ENCODE measurements at places on chromosomes 7 and 10.
A peak's percentile ranks its signal among the peaks of the same experiment; 100 is the strongest.

GRCh38 chr7:100493476-100494264 is 9.9 kb downstream of the NYAP1 start:
- no peak for DNase-seq

GRCh38 chr7:21172800-21173199 is 255.1 kb upstream of the SP4 start:
- no peak for DNase-seq

GRCh38 chr7:100122067-100122466 is 2.6 kb downstream of the CNPY4 start:
- DNase-seq: no peak

DNA sequence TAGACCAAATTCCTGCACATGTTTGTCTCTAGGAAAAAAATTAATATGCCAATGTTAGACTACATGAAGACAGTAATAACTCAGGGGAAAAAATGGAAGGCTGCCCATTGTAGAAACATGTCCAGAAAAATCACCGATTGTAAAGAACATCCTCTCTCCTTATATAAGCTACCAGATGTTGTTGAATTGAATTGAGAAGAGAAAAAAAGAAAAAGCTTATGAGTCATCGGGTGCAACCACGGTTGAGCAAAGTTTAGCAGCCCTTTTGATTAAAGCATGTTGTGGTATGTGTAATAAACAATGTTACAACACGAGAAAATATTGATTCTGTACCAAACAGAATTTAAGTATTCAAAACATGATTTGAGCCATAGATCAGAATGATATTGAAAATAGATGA is 102.3 kb upstream of the ARHGAP21 start:
- DNase-seq: no peak

DNA sequence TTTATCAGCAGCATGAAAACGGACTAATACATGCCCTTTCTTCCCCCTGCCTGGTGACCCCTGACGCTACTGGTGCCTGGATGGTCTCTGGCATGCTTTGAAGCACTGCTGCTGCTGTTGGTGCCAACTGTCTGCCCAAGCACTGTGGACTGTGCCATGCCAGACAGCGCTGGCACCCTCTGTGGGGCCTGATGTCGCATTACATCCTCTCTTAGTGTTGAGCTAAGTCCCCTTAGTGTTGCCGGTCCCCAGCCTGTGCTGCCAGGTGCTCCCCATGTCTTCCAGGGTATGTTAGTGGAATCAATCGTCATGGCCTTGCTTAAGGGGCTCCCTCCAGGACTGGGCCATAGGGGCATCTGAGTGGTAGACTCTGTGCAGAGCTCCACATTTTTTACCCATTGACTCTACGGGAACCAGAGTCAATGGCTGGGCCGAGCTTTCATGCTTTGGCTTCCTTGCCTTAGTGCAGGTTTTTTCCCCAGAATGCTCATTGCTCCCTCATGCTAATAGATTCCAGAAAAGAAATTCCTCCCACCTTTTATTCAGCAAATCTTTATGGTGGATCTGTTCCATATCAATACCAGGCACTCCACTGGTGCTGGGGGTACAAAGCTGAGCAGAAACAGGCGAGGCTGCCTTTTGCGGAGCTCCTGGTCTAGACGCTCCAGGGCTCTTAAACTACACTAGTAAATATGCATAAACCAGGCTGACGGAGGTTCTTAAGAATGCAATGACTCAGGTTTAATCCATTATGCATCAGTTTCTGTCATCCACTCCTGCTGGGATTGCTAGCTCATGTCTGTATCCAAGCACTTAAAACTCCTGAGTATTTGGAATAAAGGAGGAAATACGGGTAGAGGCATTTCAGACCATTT is 21.8 kb upstream of the MRC1 start:
- DNase-seq: no peak

DNA sequence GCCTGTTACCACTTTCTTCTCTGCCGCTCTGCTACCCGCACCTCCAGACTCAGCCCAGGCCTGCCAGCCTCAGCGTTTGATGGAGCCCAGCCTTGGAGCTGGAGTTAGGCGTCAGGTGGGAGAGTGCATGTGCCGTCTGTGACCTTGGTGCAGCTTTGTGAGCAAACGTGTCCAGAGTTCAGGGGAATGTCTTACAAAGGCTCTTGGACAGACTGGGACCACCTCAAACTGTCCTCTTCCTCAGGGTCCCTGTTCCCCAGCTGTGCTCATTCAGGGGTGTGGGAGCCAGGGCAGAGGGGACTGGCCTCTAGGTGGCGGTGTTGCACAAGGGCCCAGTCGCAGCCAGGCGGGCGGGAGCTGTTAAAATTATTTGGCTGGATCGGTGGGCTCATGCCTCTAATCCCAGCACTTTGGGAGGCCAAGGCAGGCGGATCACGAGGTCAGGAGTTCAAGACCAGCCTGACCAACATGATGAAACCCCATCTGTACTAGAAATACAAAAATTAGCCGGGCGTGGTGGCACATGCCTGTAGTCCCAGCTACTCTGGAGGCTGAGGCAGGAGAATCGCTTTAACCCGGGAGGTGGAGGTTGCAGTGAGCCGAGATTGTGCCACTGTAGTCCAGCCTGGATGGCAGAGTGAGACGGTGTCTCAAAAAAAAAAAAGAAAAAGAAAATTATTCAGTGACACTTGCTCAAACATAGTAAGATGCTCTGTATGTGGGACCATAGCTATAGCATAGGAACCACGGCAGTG is 89.2 kb downstream of the ADCY1 start:
- no peak for DNase-seq

GRCh38 chr10:70132098-70133029 is at the start of gene AIFM2:
TSS of gene AIFM2 (minus strand) at chr10:70132825. CDS start at chr10:70124084, 8,741 bp downstream.
- DNase-seq: peak; percentile 11

DNA sequence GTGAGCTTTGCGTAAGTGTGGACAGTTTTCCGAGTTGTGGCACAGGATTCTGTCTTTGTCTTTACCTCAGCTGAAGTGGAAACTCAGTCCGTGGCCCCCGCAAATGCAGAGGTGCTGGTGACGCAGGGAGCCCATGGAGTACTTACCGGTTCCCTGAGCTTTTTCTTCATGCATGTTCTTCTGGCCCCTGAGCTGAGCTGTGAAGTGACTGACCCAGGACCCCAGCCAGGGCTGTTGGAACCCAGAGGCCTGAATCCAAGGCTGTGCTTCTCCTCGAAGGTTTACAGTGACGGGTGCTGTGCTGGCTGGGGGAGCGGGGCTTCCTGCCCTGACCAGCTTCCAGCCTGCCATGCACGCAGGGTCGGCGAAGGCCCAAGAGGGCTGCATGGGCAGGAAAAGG is 223.5 kb downstream of the GLRX3 start:
- no peak for DNase-seq

DNA sequence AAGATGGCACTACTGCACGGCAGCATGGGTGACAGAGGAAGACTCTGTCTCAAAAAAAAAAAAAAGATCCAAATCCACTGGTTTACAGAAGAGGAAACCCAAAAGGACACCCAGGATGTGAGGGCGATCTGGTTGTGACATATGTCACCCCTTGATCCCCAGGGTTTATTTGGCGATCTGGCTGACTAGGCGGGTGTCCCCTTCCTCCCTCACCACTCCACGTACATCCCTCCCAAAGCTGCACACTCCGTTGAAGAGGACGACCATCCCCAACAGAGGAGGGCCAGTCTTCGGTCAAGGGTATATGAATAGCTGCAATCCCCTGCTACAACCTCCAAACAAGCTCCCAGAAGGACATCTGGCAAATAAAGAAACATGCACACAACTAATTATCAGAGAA is 111.6 kb downstream of the HTR5A start:
- DNase-seq: no peak

DNA sequence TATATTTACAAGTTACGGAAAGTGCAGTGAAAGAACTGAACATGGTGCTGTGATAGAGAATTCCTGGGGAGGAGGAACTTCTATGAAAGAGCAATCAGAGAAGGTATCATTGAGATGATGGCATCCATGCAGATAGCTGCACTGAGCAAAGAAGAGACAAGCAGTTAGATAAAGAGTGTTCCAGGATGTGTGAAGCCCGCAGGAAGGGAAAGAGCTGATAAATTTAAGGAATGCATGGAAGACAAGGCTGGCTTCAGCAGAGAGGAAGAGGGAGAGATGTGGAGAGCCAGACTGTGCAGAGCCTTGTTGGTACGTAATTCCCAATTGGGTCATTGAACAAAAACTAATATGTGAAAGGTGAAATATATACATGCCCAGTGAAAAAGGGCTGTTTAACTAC is 538.9 kb downstream of the INHBA start:
- DNase-seq: no peak

DNA sequence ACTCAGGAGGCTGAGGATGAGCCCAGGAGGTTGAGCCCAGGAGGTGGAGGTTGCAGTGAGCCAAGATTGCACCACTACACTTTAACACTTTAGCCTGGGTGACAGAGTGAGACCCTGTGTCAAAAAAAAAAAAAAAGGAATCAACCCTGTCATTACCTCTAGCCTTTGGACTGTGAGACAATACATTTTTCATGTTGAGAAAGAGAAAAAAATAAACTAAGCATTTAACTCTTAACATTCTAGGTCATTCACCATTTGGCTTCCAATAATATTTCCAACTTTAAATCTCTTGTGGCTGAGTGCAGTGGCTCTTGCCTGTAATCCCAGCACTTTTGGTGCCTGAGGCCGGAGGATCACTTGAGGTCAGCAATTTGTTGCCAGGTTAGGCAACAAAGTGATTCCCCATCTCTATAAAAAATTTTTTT is 41.9 kb upstream of the TPST1 start:
- DNase-seq: no peak

DNA sequence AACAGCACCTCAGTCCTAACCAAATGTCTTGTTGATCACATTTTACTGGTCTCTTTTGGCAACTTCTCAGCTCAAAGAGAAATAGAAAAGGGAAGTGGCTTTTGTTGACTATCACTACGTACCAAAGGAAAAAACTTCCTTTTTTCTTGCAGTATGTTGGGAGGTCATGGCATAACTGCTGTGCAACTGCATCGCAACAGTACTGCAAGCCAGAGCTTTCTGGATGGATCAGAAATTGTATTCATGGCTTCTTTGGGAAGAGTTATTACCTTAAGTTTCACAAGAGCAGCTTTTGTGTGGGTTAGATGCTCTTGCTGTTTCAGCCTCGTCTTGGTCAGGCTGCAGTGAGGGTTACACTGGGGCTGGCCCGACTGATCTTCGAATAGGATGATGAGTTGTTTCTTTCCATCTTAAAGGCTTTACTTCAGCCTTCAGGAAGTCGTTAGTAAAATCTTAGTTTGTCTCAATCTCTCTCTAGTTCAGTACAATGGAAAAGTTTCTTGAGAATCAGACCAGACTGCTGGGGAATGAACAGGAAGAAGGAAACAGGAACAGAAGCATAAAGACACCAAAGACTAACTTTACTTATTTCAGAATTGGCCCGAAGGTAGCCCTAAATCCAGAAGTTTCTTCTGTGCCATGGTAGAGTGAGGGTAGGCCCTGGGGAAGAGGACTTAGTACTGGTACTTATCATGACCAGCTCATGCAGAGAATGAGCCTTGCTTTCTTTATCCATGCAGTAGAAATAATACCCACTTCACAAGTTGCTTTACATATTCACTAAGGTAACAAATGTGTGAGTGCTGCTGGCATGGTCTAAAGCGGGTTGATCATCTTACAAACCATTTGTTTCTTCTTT is 153.6 kb downstream of the CELF2 start:
- no peak for DNase-seq

GRCh38 chr7:142152076-142152475 is 40.6 kb downstream of the MGAM2 start:
- DNase-seq: no peak

- no peak for DNase-seq
These were observed 156.7 kb downstream of the CTNNA3 start for GRCh38 chr10:67539312-67539711.

- DNase-seq: peak; percentile 6
These were observed at the start of gene ENO4 for GRCh38 chr10:116849248-116850057. TSS of gene ENO4 (plus strand) at chr10:116849499. CDS start at chr10:116849567, 68 bp downstream.

DNA sequence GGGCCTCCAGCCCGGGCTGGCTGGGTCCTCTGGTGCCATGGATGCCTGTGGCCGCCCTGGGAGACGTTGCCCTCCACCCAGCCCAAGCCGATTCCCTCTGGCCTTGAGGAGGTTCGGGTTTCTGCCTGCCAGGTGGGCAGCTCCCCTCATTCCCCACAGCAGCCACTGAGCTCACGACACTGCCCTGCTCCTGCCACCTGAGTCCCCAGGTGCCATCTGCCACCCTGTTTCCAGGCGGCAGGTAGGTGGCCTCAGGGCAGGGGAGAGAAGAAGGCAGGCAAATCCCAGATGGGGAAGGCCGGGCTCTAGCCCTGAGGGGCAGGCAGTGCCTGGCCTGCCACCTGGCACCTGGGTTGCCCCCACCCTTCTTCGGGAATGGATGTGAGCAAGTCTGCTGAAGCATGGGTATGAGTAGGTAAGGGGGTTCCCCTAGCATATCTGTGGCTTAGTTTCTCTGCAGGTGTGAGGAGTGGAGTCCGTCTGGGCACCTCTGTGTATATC is 92.2 kb upstream of the PPIF start:
- no peak for DNase-seq

- DNase-seq: no peak
These were observed 72.3 kb downstream of the AMZ1 start for GRCh38 chr7:2760098-2760889.

GRCh38 chr10:44030132-44030531 is 354.8 kb downstream of the CXCL12 start:
- no peak for DNase-seq
